ENCODE measurements at places on chromosomes 3 and 15. TPM values are rescaled to one million over a fixed set of nuclear protein-coding genes. Genes with fewer than 3 reads are reported as not detected.

Gene SERINC4
- 3.8 TPM for total RNA-seq

Gene DNASE1L3
- total RNA-seq, result 3.5 TPM

Gene TTLL13
- not detected for total RNA-seq

Gene SLC9A9
- 23.5 TPM for total RNA-seq

Gene DUOXA2
- total RNA-seq, result not detected

Gene PIK3CA
- total RNA-seq, result 59.6 TPM

Gene TRH
- total RNA-seq, result 14.0 TPM

Gene CCK
- 5.6 TPM for total RNA-seq

Gene PP2D1
- not detected for total RNA-seq

Gene RPS27L
- 40.7 TPM for total RNA-seq

Gene LCTL
- total RNA-seq, result 17.3 TPM

Gene ACTC1
- 136 TPM for total RNA-seq

Gene MEX3B
- 22.9 TPM for total RNA-seq

Gene EFL1
- total RNA-seq, result 33.4 TPM

Gene RSRC1
- 77.8 TPM for total RNA-seq

Gene OR5K3
- not detected for total RNA-seq

Gene KCNH8
- 8.2 TPM for total RNA-seq

Gene ADGRG7
- 0.22 TPM for total RNA-seq

Gene UBP1
- 80.0 TPM for total RNA-seq

Gene SNRPA1
- total RNA-seq, result 47.7 TPM

Gene CLK3
- 142 TPM for total RNA-seq

Gene IRAK2
- total RNA-seq, result 4.5 TPM

Gene SI
- total RNA-seq, result not detected

Gene SAMD7
- 22.0 TPM for total RNA-seq

Gene TMOD3
- 33.8 TPM for total RNA-seq

Gene IL5RA
- 0.44 TPM for total RNA-seq
